ENCODE measurements at places on chromosomes 6 and 20. TPM values are rescaled to one million over a fixed set of nuclear protein-coding genes. Genes with fewer than 3 reads are reported as not detected.

Gene SAPCD1
- 0.74 TPM for total RNA-seq

Gene TREML4
- not detected for total RNA-seq

Gene CABLES2
- total RNA-seq: 3.7 TPM

Gene ARHGAP40
- total RNA-seq: not detected

Gene MAP7
- total RNA-seq: 4.2 TPM

Gene RPS6KA2
- total RNA-seq: 30.2 TPM

Gene GTPBP2
- total RNA-seq: 23.6 TPM

Gene PACSIN1
- total RNA-seq: 2.7 TPM

Gene WFDC5
- total RNA-seq: not detected

Gene ECI2
- total RNA-seq: 18.9 TPM

Gene APOBEC2
- total RNA-seq: not detected

Gene ECT2L
- 0.98 TPM for total RNA-seq

Gene SRF
- total RNA-seq: 7.6 TPM

Gene BPIFB1
- total RNA-seq: not detected

Gene SNAP25
- total RNA-seq: 113 TPM

Data from temporal lobe (tissue), 4 donors.